ENCODE measurements at places on chromosomes 2 and 18.

DNA sequence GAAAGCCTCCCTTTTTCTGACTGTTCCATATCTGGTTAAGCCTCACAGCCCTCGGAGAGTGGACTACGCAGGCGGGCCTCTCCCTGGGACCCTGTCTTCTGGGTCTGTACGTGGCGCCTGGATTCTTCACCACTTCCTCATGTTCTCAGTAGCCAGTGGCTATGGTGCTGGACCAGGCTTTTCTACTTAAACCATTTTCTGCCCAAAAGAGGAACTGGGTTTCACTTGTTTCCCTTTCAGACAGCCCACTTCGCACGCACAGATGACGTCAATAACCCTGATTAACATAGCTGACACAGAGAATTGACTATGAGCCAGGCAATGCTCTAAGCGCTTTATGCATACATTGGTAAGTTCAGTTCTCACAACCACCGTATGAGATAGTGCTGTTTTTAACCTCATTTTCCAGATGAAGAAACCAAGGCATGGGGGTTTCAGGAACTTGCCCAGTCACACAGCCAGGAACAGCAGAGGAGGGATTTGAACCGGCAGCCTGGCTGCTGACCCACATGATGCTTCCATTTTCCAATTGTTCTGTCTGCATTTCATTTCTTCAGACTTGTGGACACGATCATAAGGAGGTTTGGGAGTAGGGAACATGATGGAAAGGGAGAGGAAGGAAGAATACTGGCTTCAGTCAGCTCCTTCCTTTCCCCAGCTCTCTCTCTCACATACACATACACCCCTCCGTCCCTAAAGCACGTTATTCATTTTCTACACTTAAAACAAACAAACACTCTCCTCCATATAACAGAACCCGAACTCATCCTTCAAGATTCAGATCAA lies 41.7 kb downstream of the MYOM1 start:
- DNase-seq, result no peak

- DNase-seq, result no peak
These were observed 39.5 kb upstream of the MARCO start for GRCh38 chr2:118902266-118903028.

DNA sequence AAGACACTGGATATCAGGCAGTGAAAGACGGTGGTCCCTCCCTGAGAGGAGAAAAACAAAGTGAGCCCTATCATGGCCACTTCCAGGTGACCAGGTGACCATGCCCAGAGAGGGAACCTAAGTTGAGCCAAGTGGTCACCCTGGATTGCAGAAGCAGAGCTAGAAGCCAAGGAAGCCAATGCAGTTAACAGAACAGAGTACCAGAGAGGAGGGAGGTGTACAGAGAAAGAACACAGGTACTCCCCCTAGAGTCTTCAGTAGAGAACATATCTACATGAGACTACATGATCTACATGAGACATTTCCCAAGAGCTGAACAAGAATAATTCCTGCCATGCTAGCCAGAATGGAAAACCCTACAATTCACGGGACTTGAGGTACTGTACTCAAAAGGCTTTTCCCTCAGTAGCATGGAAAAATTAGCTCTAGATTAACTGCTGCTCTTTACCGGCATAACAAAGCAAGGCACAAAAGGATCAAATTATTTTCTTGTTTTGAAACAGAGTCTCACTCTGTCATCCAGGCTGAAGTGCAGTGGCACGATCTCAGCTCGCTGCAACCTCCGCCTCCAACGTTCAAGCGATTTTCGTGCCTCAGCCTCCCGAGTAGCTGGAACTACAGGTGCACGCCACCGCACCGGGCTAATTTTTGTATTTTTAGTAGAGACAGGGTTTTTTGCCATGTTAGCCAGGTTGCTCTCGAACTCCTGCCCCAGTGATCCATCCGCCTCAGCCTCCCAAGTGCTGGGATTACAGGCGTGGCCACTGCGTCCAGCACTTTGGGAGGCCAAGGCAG lies 23.5 kb downstream of the ROCK2 start:
- DNase-seq, result no peak

- DNase-seq, result peak; percentile 86
These were observed 2.2 kb downstream of the AQP4 start for GRCh38 chr18:26863122-26863879.

DNA sequence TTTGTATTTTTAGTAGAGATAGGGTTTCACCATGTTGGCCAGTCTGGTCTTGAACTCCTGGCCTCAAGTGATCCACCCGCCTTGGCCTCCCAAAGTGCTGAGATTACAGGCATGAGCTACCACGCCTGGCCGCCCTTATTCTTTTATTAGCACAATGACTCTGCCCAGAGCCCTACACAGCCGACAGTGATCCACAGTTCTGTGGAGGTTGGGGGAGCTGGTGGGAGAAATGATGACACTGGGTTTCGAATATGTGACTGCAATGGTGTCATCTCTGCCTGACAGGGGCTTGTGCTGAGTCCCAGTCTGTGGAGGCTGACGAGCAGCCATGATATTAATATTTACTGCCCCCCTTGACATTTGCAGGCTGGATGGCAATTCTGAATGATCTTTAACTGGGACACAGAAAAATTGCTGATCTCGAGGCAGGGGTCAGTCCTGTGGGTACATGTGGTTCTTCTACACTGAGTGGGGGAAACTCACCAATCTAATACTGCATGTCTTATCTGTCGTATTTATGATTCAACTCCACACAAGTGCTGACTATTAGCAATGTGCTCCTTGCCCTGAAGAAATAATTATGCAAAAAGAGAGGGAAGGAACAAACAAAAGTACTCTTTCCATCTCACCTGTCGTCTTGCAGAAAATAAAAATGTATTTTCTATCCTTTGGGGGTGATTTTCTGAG lies 6.3 kb upstream of the CTAGE1 start:
- DNase-seq, result no peak

DNA sequence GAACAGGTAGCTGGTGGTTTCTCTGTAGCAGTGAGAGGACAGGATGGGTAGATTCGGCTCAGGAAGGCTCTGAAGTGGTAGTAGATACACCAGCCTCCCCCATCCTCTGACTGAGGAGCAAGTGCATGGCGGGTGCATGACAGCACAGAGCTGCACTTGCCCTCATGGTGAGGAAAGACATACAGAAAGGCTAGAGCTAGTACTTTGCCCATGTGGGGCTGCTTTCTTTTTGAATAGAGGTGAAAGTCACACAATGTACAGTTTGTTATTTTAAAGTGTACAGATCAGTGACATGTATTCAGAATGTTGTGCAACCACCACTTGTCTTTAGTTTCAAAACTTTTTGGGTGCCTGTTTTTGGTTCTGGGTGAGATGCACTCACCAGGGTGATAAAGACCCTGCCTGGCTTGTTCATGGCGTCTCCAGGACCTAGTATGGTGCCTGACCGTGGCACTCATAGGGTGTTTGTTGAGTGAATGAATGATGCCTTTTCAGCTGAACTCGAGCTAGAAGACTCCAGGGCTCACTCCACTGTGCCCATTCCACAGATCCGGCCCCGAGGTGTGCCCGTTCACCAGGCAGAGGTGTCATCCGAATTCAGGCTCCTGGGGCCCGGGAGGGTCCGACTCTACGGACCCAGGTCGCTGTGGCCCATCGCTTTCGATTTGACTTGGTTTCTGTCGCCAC lies 421 bp upstream of the VAMP5 start:
- no peak for DNase-seq

GRCh38 chr2:149146876-149147275 lies 108.4 kb downstream of the LYPD6B start:
- DNase-seq, result no peak
